Pulmonary artery endothelial cell (primary cell): ENCODE measurements at places on chromosomes 5 and 9.

- DNase-seq: no peak
Measured at GRCh38 chr9:104853159-104853558, 74.8 kb downstream of the ABCA1 start.

DNA sequence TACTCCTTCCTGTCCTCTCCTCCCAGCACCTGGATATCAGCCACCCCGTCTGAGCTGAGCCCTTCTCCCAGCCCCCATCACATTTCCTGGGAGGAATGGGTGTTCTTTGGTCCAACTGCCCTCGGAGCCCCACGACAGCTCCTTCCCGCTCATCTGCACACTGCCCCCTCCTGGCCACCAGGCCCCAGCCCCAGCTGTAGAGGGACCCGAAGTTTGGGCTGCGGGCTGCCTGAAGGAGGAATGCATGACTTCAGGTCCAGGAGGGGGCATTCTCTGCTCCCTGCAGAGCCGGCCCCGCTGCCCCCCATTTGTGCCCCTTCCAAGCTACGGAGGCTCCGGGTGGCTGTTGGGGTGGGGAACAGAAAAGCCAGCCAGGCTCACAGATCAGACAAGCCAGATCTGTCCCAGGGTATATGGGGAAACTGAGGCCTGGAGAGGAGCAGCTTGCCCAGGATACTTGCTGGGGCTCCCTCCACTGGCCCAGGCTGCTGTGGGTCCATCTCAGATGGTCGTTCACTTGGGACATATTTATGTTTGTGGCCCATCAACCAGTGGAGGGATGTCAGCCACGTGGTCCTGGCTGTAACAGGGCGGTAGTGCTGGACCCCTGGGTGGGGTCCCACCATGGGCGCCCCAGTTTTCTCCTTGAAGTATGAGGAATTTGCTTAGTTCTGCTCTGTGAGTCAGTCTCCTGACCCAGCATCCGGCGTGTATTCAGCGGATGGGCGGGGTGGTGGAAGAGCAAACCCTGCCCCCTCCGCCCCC is 33.1 kb downstream of the DAB2IP start:
- DNase-seq: no peak

GRCh38 chr5:17411436-17412402 is 86.3 kb upstream of the TAF11L2 start:
- no peak for DNase-seq

GRCh38 chr9:35905051-35905781 is 786 bp upstream of the HRCT1 start:
- no peak for DNase-seq

- no peak for DNase-seq
Measured at GRCh38 chr5:116864157-116864837, 289.7 kb upstream of the SEMA6A start.

GRCh38 chr5:66438087-66438486 is 158.1 kb upstream of the MAST4 start:
- no peak for DNase-seq

- no peak for DNase-seq
Measured at GRCh38 chr5:143086908-143087637, 316.4 kb downstream of the NR3C1 start.

DNA sequence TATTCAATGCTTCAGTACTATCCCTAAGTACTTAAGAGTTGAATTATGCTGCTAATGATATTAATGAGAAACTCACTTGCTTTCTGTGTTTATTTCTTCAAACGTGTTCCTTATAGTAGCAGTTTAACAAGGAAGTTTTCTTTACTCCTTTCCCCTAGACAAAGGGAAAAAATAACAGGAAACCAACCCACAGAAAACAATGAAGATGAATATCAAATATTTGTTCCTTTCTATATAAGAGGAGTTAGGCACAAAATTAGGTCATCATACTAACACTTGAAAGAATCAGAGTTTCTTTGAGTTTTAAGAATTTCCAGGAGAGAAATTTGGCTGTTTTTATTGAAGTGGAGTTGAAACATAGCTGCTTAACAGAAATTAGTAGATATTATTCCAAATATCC is 15.4 kb upstream of the OCLN start:
- no peak for DNase-seq

GRCh38 chr9:16516891-16517290 is 353.6 kb downstream of the BNC2 start:
- no peak for DNase-seq

DNA sequence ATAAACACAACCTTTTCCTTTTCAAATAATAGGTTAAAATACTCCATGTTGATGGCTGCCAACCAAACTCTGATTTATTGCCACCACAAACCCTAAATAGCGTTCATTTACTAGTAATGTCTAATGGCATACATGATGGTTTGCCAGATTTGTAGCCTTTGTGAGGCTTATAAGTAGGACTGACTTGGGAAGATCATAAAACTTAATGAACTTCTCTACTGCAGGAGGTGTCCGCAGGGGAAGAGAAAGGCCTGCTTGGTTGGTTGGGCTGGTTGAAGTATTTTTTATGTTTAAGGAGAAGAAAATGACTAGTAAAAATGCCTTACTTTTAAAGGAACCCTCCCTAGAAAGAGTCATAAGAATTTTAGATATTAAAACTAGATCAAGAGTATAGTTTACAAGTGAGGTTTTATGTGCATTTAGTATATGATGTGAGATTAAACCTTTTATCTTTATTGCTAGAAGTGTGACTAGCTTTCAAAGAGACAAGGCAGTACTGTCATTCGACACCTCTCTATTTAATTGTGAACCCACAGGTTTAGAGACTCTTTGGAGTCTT is 5.0 kb downstream of the PBX3 start:
- DNase-seq: no peak

- DNase-seq: no peak
Measured at GRCh38 chr5:130871346-130872086, 293.5 kb downstream of the HINT1 start.

DNA sequence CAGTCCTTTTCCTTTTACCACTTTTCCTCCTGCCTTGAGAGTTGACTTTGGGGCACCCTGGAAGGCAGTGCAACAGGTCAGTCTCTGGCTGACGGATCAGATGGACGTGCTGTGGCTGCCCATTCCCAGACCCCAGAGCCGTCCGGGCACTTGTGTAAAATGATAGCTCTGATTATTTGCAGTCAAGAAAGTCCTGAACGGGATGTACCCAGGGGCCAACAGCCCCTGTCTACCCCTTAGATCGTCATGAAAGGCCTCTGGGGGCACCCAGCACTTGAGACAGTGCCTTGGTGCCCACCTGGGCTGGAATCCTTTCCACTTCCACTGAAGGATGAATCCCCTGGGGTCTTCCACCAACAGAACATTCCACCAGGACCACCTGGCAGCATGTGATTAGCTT is 17.7 kb upstream of the ANGPTL2 start:
- no peak for DNase-seq
